ENCODE measurements at places on chromosomes 3 and 15. TPM values are rescaled to one million over a fixed set of nuclear protein-coding genes. Genes with fewer than 3 reads are reported as not detected.

- H3K36me3 ChIP-seq = no peaks in the 10 kb centered on the region
- H3K27me3 ChIP-seq = peaks cover 16% of the 10 kb centered on the region
- peaks cover 36% of the 10 kb centered on the region for H3K4me1 ChIP-seq
- no peak overlapping the region for H3K4me3 ChIP-seq
- no peak overlapping the region for H3K27ac ChIP-seq
These were observed 8.1 kb upstream of the IGDCC3 start for GRCh38 chr15:65385870-65386258.

DNA sequence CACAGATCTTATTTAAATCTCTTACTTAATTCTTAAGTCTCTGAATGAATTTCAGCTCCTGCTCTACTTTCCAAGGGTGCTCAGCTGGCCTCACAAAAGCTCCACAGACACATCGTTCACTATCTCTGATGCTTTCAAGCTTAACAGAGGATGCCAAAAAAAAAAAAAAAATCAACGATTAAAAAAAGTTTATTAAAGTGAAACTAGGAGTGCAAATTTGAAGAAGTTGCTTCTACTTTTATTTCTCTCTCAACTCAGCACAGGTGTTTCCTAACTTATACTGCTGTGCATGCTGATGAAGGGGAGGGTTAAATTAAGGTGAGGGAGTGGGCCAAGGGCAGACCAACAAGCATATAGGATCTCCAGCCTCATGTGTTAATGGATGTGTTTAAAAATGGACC is 157.2 kb downstream of the TIGIT start:
- H3K27ac ChIP-seq = no peak overlapping the region
- H3K4me1 ChIP-seq = no peaks in the 10 kb centered on the region
- DNase-seq = no peak
- no peaks in the 10 kb centered on the region for H3K27me3 ChIP-seq
- H3K4me3 ChIP-seq = no peak overlapping the region

GRCh38 chr3:177150970-177151627 is 46.2 kb downstream of the TBL1XR1 start:
- no peak overlapping the region for H3K4me3 ChIP-seq
- peaks cover 14% of the 10 kb centered on the region for H3K4me1 ChIP-seq
- H3K27ac ChIP-seq = no peak overlapping the region
- DNase-seq = no peak

GRCh38 chr3:1693145-1693544 is 405.5 kb upstream of the CNTN4 start:
- H3K27ac ChIP-seq = no peak overlapping the region
- no peak for DNase-seq
- H3K27me3 ChIP-seq = peaks cover 5% of the 10 kb centered on the region
- H3K4me1 ChIP-seq = no peaks in the 10 kb centered on the region
- H3K4me3 ChIP-seq = no peak overlapping the region

DNA sequence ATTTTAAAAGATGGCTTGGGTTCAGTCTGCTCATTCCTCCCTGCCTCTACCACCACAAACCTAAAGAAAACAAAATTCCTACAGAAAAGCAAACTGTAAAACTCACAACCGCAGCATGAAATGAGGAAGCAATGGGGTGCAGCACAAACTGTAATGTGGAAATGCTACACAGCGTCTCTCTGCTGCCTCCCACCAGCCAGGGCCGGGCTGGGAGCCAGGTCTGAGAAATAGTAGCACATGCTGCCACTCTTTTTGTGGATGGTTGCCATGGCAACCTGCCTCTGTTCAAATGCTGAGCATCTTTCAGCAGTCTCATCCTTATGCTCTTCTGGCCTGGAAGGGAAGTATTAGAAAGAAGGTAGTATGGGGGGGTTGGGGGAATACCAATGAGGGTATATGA is 55.4 kb downstream of the EOMES start:
- H3K36me3 ChIP-seq = peaks cover under 1% of the 10 kb centered on the region
- peak; percentile 61 for DNase-seq
- H3K4me1 ChIP-seq = peaks cover 21% of the 10 kb centered on the region
- H3K27ac ChIP-seq = peak overlapping the region; percentile 93

GRCh38 chr15:87575896-87576473 is 680.6 kb downstream of the NTRK3 start:
- no peak overlapping the region for H3K27ac ChIP-seq
- H3K4me1 ChIP-seq = no peaks in the 10 kb centered on the region
- DNase-seq = no peak
- no peaks in the 10 kb centered on the region for H3K36me3 ChIP-seq

Gene C3orf85
- not detected for total RNA-seq

DNA sequence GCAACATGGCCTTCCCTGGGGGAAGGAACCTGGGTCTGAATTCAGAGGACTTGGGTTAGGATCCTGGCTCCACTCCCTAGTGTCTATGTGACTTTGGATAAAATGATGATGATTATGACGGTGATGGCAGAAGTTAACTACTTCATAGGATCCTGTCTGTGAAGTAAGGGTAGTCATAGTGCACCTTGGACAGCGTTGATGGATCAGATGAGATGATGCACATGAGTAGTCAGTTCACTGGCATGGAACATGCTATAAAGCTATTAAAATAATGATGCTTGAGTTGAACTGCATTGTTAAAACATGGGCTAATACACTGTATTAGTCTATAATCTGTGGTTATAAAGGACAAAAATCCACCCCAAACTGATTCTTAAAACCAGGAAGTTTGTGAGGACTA is 62.0 kb downstream of the EEFSEC start:
- H3K4me1 ChIP-seq = peaks cover 2% of the 10 kb centered on the region
- H3K27me3 ChIP-seq = no peaks in the 10 kb centered on the region
- H3K27ac ChIP-seq = no peak overlapping the region
- DNase-seq = no peak

Gene ERC2
- 20.5 TPM for total RNA-seq

Gene TEX55
- total RNA-seq = not detected

- no peaks in the 10 kb centered on the region for H3K27me3 ChIP-seq
- H3K4me3 ChIP-seq = no peak overlapping the region
- no peaks in the 10 kb centered on the region for H3K4me1 ChIP-seq
- no peak for DNase-seq
- no peak overlapping the region for H3K27ac ChIP-seq
- no peaks in the 10 kb centered on the region for H3K36me3 ChIP-seq
These were observed 6.9 kb upstream of the NFKBIZ start for GRCh38 chr3:101842245-101842934.

DNA sequence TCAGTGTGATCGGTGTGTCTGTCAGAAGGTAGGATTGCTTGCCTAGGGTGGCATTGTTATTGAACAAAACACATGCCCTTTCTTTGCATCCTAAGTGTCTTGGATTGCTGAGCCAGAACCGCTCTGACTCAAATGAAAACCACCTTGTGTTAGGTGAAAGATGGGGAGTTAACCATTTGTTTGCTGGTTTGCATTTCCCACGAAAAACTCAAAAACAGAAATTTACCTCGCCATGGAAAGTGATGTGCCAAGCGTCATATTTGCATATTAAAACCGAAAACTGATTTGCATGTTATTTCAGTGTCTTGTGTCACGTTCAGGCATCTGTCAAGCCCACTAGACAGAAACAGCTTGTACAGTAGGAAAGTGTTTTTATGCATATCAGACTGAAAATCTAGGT is 474.6 kb upstream of the TPRG1 start:
- no peaks in the 10 kb centered on the region for H3K27me3 ChIP-seq
- no peaks in the 10 kb centered on the region for H3K36me3 ChIP-seq
- DNase-seq = no peak
- H3K4me3 ChIP-seq = no peak overlapping the region

- peaks cover 4% of the 10 kb centered on the region for H3K36me3 ChIP-seq
- no peaks in the 10 kb centered on the region for H3K4me1 ChIP-seq
- DNase-seq = no peak
- H3K27me3 ChIP-seq = peaks cover 1% of the 10 kb centered on the region
- H3K4me3 ChIP-seq = no peak overlapping the region
These were observed 304.8 kb downstream of the VPS13C start for GRCh38 chr15:61755467-61755866.

Gene EPHB1
- total RNA-seq = 5.7 TPM

DNA sequence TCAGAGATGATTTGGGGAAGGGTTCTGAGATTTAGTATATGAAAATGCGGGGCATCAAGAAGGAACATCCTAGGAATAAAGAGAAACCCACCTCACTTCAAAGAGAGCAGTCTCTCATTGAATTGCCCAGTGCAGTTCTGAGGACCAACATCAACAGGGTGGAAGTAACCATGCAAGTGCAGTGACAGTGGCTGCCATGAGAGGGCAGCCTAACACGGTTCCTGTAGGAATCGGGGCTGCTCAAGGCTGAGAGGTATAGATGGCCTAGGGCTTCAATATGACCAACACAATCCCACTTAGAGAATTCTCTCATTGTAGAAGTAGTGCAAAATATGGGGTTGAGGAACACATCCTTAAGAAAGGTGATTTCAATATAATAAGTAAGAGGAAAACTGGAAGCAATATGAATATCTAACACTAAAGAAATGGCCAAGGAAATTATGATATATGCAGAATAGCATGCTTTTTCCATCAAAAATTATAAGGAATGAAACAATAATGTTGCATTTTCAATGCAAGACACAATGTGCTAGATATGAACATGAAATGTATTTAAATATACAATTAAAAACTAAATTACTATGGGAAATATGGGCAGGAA is 51.1 kb upstream of the ARRDC4 start:
- no peak overlapping the region for H3K27ac ChIP-seq
- peak; percentile 85 for DNase-seq
- H3K4me3 ChIP-seq = no peak overlapping the region
- H3K36me3 ChIP-seq = no peaks in the 10 kb centered on the region
- peaks cover 1% of the 10 kb centered on the region for H3K27me3 ChIP-seq

Gene TM4SF4
- 0.67 TPM for total RNA-seq

DNA sequence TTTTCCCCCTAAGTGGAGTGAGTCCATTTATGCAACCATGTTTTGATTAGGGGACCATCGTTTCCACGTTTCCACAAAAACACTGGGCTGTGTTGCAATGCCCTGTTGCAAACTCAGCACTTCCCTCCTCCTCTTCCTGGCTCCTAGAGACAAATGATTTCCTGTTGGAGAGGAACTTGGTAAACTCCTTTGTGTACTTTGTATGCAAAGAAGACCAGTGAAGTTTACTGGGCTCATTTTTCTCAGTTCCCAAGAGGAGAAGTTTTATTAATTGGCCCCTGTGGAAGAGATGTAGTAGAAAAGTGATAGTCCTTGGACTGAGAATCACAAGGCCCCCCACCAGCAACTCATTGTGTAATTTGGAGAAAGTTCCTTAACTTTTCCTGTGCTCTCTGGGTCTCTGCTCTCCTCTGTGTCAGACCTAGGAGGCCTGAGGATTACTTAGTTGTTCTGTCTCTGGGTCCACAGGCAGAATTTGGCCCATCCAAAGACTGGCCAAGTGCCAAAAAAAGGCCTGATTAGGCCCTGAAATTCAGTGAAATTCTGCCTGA is 95.0 kb downstream of the ATG7 start:
- peaks cover 24% of the 10 kb centered on the region for H3K36me3 ChIP-seq
- peaks cover 52% of the 10 kb centered on the region for H3K4me1 ChIP-seq

- H3K36me3 ChIP-seq = no peaks in the 10 kb centered on the region
- H3K4me1 ChIP-seq = peaks cover 23% of the 10 kb centered on the region
- H3K4me3 ChIP-seq = no peak overlapping the region
- H3K27ac ChIP-seq = no peak overlapping the region
- H3K27me3 ChIP-seq = peaks cover 14% of the 10 kb centered on the region
These were observed 29.2 kb downstream of the EPHB3 start for GRCh38 chr3:184590795-184591194.

Gene AMT
- total RNA-seq = 11.9 TPM

GRCh38 chr3:194404365-194405140 is 5.5 kb upstream of the GP5 start:
- no peak overlapping the region for H3K27ac ChIP-seq
- H3K36me3 ChIP-seq = no peaks in the 10 kb centered on the region
- H3K4me1 ChIP-seq = peaks cover 7% of the 10 kb centered on the region
- peak; percentile 35 for DNase-seq
- no peak overlapping the region for H3K4me3 ChIP-seq

Gene NPAP1
- 0.18 TPM for total RNA-seq

- H3K27me3 ChIP-seq = peaks cover 4% of the 10 kb centered on the region
- H3K36me3 ChIP-seq = peaks cover 8% of the 10 kb centered on the region
- no peak for DNase-seq
- H3K4me1 ChIP-seq = peaks cover 30% of the 10 kb centered on the region
- H3K27ac ChIP-seq = no peak overlapping the region
- H3K4me3 ChIP-seq = no peak overlapping the region
These were observed 12.6 kb downstream of the DUSP7 start for GRCh38 chr3:52043750-52044149.

Gene NEO1
- 140 TPM for total RNA-seq

Gene SAMMSON
- total RNA-seq = not detected

Gene MYZAP
- 55.3 TPM for total RNA-seq

Gene LRRC2
- 0.23 TPM for total RNA-seq
